IPS DF 6.9 (cell line): ENCODE measurements at places on chromosomes 6 and 20.

GRCh38 chr6:33769248-33769821 is 19.6 kb downstream of the LEMD2 start:
- no peak for DNase-seq

DNA sequence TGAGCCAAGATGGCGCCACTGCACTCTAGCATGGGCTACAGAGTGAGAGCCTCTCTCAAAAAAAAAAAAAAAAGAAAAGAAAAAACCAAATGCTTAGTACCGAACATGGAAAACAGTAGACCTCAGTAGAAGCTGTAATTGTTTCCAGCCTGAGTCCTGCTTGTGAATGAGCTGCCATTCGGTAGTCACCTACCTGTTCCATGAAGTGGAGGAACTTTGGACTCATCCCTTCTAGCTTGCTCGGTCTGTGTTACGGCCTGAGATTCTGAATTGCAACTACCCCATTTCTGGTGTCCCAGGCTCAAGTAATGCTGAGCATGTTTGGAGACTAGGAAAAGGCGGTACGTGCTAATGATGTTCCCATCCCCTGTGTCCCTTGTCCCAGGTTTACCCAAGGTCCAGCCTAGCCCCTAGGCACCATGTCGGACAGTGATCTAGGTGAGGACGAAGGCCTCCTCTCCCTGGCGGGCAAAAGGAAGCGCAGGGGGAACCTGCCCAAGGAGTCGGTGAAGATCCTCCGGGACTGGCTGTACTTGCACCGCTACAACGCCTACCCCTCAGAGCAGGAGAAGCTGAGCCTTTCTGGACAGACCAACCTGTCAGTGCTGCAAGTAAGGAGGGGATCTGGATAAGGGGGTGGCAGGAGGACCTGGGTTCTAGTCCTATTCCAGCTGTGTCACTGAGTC is 5.1 kb downstream of the TGIF2 start:
- DNase-seq: no peak

DNA sequence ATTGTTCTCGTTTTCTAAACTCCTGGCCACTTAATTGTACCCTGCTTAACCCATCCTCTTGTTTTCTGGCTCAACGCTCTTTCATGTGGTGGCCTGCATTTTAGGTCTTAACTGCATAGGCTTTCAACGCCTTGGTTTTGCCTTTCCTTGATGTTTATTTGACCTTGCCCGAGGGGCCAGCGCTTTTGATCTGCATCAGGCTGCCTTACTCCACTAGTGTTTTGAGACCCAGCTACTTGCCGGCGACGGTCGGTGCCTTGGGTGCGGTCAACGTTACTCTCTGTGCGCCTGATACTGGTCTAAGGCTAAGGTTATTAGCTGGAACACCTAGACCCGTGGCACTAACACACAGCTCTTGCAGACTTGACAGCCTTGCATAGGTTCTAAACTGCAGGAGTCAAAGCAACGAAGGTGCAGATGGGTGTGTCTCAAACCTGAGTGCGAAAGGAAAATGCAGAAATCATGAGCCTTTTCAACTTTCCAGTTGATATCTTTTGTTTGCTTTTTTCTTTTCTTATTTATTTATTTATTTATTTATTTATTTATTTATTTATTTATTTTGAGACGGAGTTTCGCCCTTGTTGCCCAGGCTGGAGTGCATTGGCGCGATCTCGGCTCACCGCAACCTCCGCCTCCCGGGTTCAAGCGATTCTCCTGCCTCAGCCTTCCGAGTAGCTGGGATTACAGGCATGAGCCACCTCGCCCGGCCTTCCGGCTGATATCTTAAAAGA is 138.8 kb downstream of the HFE start:
- DNase-seq: no peak

DNA sequence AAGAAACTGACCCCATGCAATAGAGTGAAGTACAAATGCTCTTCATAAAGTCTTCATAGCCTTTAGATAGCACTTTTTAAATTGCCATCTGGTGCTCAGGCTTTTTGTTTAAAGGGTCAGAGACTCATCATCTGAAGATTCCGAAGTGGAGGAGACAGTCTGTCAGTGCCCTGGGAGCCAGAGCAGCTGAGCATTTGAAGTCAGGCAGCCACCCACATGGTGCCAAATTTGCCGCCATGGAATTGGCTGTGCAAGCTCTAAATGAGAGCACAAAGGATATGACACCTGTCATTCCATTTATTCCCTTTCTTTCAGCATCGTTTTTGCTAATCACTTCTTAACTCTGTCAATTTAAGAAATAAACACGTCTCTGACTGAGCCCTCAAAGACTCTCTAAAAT is 32.8 kb upstream of the CEP162 start:
- DNase-seq: no peak

DNA sequence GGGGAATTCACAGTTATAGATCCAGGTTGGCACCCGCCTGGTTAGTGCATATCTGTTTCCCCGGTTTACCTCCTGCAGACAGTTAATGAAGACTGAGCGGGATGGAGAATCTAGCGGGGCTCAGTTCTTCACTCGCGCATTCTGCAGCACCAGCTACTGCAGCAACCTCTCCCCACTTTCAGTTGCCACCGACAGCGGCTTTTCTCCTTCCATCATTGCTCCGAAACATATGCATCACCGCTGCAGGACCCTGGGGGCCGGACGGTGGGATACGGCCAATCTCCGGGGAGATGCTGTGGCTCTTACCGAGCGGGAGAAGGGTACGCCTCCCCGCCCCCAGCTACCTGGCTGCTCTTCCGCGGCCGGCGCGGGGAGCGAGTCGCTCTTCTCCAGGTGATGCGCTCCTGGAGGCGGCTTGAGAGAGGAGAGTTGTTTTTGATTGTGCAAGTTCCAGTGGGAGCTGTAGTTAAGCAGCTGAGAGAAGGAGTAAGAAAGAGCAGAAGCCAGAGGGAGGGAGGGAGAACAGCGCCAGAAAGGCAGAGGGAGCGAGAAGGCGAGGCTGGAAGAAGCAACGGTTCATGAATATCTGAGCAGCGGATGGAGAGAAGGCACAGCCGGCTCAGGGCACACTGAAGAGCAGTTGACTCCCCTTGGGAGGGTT is at the start of gene SGK1:
Gene SGK1, minus strand, starts transcription at position 642 of the 661 bp plus-strand sequence. CDS start 652 bp downstream, outside the sequence.
- DNase-seq: no peak

- DNase-seq: no peak
Observed at GRCh38 chr6:158013904-158014504, 32.3 kb downstream of the SYNJ2 start.

DNA sequence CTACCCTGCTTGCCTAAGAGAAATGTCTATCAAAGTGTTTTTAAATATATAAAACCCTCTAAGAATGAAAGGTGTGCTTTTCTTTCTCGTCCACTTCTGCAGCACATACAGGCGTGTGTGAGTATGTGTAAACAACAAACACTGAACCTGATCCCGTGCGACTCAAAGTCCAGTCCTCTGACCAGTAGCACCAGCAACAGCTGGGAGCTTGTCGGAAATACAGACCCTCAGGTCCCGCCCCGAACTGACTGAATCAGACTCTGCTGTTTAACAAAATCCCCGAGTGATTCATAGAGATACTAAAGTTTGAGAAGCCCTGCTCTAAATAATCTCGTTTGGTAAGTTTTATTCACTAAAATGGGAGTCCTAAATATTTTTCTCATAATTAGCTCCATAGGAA is 208.0 kb upstream of the KCNQ5 start:
- DNase-seq: no peak

DNA sequence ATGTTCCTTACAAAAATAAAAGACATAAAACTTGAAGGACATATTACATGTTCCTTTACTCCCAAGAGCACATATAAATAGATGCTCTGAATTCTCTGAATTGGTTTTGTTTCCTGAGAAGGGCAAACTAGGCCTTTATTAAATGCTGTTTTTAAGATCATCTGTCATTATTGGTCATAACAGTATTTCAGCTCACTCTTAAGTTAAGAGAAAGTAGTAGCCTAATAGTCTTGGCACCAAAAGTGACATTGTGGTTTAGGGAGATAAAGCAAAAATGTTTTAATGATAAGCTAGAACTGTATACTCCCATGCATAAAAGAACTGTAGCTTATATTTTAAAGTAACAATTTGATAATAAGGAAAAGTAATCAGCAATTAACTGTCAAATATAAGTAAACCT is 361.1 kb upstream of the PTCHD4 start:
- DNase-seq: no peak

- DNase-seq: no peak
Observed at GRCh38 chr6:22827760-22828159, 258.4 kb downstream of the HDGFL1 start.

- DNase-seq: no peak
Observed at GRCh38 chr6:11044712-11045167, 635 bp upstream of the ELOVL2 start.

DNA sequence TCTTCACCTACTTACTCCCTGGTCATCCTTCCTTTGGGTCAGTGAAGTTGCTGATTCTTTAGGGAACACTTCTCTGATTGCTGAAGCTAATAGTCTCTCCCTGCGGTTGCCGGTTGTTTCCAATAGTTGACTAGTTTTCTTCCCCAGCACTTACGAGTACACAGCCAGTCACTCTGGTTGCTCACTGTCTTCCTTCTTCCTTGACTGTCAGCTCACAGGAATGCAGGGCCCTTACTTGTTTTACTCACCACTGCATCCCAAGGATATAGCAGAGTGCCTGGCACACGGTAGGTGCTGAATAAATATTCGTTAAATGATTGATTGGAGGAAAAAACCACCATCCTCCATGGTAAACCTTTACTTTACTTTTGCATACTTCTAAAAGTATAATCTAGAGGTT is 345.0 kb downstream of the QKI start:
- no peak for DNase-seq
